ENCODE measurements at places on chromosomes 6 and 20. TPM values are rescaled to one million over a fixed set of nuclear protein-coding genes. Genes with fewer than 3 reads are reported as not detected.

The FAM209B gene
- total RNA-seq, result 0.60 TPM

The CGA gene
- not detected for total RNA-seq

The CPXM1 gene
- total RNA-seq, result 4.3 TPM

DNA sequence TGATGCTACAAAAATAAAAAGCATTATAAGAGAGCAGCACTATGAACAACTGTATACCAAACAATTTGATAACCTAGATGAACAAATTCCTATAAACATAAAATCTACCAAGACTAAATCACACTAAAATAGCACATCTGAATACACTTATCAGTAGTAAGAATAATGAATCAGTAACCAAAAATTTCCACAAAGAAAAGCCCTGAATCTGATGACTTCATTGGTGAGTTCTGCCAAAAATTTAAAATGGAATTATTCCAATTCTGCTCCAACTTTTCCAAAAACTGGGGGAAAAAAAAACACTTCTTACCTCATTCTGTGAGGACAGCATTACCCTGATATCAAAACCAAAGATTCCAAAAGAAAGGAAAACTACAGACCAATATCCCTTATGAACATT is 206.2 kb downstream of the WDR27 start:
- no peak for DNase-seq

DNA sequence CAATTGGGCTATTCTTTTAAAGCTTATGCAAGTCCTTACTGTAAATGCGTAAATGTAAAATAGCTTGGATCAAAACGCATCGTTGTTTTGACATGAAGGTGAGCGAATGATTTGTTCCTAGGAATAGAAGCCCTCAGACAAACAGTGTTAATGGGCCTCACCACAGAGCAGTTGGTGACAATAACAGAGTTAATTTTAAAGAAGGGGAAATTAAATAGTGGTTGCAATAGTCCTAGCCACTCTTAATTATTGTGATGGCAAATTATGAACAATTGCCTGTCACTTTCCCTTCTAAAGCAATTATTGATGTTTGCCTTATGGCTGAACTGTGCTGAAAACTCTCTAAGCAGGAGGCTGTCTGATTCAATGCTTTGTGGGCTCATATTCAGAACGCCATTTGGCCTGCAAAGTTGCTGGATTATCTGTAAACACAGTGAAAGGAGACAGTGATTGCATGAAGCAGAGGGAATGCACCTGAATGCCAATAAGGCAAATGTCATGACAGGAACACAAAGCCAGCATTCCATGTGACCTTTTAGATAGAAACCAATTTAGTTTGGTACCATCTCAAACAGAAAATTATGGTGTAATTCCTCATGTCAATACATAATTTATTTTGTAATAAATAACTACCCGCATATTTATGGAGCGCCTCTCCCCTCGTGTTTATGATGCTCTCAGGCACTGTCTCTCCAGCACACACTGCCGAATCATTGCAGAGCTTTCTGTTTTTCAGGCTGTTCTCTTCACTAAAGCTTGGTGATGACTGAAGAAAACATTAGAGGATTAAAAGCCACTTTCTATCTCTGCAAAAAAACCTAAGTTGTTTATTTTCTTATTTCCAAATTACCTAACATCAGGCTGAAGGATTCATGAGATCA is 387.5 kb downstream of the HACE1 start:
- DNase-seq, result no peak

- no peak for DNase-seq
Observed at GRCh38 chr20:43899274-43900120, 15.2 kb upstream of the TOX2 start.

- DNase-seq, result no peak
Observed at GRCh38 chr20:48301189-48301588, 515.9 kb upstream of the SULF2 start.

GRCh38 chr20:19889011-19889953 is 127.9 kb upstream of the NAA20 start:
- DNase-seq, result no peak

DNA sequence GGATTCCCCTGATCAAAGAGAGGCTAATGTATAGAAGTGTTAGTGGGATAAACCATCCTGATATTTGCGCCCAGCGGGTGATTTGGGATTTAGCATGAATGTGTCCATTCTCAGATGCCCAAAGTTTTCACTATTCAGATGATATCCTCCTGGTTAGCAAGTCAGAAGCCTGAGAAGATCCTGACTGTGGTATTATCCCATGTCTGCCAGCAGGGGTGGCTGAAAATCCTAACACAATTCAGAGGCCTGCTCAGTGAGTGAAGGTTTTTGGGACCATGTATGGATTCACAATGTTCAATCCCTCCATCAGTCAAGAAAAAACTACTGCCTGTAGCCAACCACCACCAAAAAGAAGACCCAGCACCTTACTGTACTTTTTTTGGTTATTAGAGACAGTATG is 34.1 kb upstream of the SPACA1 start:
- no peak for DNase-seq

- DNase-seq, result no peak
Observed at GRCh38 chr20:33664762-33665144, 2.0 kb upstream of the ACTL10 start.

GRCh38 chr6:10347561-10348327 is 67.1 kb downstream of the TFAP2A start:
- no peak for DNase-seq

DNA sequence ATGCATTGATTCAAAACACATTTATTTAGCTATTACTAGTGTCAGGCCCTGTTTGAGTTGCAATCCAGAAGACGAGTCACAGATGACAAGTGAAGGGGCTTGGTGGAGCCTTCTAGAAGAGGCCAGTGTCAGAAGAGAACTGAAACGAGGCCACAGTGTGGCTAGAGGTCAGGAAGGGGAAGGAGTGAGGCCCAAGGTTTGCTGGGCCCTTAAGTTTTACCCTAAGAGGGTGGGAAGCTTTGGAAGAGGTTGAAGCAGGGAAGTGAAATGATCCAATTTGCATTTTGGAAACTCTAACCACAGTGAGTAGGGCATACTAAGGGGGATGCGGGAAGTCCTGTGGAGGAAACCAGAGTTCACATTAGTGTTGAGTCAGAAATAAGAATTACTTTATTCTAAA is 25.0 kb downstream of the TTK start:
- DNase-seq, result no peak

GRCh38 chr6:75203721-75204120 is 2.1 kb downstream of the COL12A1 start:
- DNase-seq, result no peak

DNA sequence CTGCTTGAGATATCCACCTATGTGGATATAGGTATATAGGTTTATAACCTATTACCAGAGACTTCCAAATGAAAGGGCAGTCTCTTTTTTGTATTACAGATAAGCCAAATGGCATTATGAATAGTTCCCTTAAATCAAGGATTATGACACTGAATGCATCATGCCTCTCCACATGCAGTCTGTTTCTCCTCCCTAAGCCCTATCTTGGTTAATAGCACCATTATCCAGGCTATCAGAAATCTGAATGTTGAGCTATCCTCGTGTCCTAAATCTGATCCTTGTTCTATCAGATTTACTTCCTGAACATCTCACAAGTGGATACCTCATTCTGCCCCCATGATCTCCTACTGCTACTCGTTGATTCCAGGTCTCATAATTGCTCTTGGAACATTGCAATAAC is 138.0 kb downstream of the GRIK2 start:
- DNase-seq, result no peak

DNA sequence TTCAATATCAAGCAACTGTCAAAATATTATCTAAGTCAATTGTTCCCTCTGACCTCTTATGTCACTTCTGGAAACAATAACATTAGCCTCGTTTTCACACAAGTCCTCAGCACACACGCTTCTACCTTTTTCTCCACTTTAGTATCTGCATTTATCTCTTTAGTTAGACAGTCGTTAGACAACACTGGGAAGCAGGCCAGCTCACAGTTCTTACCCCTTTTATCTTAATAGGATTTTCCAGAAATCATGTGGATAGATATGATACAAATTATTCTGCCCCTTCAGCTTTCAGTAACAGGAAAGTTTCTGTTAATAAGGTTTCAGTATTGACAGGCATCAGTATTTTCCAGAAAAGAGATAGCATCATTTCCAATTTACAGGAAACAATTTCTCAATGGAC is 25.9 kb upstream of the HAO1 start:
- DNase-seq, result no peak

GRCh38 chr6:161477876-161478425 is 204.1 kb upstream of the AGPAT4 start:
- no peak for DNase-seq

DNA sequence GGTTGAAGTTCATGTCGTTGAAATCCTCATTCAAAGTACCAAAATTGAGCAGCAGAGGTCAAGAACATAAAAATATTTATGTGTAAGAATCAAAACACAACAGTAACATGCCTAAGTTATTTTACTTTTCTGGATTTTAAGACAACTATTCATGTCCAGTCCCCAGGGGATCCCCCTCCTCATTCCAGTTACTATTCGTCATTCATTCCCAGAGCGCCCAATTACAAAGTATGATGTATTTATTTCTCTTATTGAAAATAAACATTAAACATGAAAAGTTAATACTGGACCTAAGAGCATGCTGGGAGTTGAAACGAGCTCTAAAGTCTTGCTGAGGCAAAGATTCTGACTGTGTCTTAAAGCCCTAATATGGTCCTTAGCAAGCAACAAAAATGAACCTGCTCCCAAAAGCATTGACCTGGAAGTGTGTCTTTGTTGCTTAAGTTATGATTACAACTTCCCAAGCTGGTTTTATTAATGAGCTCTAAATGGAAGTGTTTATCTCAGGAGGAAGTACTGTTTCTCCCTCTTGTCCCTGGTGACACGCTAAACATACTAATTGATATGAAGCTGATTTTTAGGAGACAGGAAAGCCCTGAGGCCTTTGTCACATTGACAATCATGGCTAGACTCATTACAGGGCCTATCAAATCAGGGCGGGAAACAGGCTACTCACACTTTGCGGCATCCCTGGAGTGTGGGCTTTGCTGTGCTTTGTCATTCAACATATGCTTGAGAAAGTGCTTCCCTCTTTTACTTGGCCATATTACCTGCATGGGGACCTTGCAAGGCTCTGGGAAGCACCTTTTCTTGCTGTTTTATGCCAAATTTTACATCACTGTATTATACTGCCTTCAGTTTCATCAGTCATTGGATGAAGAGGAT is 192.2 kb upstream of the DTNBP1 start:
- no peak for DNase-seq

- DNase-seq, result no peak
Observed at GRCh38 chr6:7004581-7005297, 103.0 kb upstream of the RREB1 start.

All from activated naive CD8-positive, alpha-beta T cell treated with anti-CD3 and anti-CD28 coated beads for 36 hours (primary cell).